ENCODE measurements at places on chromosomes 6 and 20.

DNA sequence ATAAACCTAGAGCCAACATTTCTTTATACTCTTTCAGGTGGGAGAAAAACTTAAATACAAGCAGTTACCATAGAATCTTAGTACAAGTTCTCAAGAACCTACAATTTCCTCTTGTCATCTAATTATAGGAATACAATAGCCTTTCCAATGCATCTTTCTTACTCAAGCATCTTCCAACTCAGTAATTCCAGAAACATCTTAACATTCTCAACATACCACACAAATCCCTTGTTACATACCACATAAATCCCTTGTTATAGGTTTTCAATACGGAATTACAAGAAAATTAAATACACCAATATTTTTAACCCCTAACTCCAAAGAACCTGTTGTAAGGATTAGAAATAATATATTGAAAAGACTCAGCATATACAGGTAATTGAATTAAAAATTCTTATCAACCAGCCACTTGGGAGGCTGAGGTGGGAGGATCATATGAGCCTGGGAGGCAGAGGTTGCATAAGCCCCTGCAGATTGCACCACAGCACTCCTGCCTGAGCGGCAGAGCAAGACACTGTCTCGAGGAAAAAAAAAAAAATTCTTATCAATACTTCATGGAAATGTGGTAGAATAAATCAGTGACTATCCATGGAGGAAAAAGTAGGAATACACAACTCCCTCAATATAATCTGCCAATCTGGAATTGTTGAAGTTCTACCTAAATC is 127.5 kb upstream of the CCDC28A start:
- DNase-seq, result no peak

DNA sequence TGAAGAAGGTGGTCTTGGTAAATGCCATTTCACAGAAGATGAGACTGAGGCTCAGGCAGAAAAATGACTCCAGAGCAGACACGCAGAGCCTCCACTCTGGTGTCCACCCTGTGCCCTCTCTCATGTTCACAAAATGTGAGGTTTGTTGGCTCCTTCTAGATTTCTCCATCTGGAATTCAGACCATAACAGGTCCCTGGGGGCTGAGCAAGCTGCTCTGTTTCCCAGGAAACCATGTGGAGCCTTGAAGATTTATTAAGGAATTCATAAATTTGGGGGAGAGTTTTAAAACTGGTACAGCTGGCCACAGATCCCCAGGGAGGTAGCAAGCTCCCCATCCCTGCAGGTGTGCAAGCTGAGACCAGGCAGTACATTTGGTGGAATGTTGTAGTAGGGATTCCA is 38.8 kb upstream of the SIRPA start:
- DNase-seq, result no peak

- DNase-seq, result no peak
These were observed 62.5 kb upstream of the PTGIS start for GRCh38 chr20:49630396-49630951.

DNA sequence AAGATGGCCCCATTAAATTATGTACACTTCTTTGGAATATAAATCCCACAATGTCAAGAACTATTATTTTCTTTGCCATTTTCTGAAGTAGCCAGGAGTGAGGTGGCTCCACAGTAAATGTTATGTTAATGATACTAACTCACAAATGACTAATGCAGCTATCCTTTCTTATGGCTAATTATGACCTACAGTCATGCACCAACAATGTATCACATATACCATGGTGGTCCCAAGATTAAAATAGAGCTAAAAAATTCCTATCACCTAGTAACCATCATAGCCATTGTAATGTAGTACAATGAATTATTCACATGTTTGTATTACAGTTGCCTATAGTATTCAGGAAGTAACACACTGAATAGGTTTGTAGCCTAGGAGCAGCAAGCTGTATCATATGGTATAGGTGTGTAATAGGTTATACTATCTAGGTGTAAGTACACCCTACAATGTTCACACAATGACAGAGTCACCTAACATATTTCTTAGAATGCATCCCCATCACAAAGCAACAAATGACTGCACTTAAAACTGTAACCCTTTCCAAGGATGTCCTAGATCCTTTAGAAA is 15.3 kb downstream of the ECHDC1 start:
- DNase-seq, result no peak

DNA sequence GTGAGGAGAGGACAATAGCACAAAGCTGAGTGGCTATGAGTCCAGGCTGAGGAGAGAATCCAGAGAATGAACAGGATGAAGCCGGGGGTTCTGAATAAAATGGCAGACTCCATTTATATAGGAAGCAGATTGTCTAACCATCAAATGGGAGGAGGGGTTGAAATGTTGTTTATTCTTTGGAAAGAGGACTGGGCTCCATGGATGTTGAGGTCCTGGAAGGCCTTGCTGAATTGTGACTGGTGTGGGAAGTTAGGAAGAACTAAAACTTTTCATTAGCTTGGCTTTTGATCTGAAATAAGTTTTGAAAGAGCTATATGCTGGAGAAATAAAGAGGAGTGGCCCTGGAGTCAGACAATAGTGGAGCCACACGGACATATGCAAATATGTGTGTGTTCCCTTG is 647.8 kb downstream of the RNF144B start:
- no peak for DNase-seq

GRCh38 chr6:121533321-121533841 is 97.9 kb downstream of the GJA1 start:
- no peak for DNase-seq

- DNase-seq, result no peak
These were observed 40.6 kb upstream of the SAMD5 start for GRCh38 chr6:147467886-147468285.

DNA sequence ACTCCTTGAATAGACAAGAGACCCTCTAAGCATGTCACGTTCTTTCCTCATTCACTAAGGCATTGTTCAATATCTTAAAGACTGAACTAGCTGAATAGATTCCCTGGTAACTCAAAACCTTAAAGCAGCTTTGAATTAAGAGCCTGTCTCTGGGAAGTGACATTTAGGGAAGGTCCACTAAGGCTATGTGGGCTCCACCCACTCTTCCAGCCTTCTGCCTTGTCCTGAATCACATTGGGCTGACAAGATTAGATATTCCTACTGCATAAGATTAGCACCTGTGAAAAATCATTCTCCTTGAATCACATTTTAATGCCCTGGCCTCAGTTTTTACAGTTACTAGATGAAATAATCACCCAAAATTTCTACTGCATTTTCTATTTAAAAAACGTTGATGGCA is 36.3 kb downstream of the CLIC5 start:
- DNase-seq, result no peak

- DNase-seq, result no peak
These were observed 348 bp upstream of the PYGB start for GRCh38 chr20:25247518-25247955.

- no peak for DNase-seq
These were observed 49.5 kb upstream of the B4GALT5 start for GRCh38 chr20:49762940-49763766.

DNA sequence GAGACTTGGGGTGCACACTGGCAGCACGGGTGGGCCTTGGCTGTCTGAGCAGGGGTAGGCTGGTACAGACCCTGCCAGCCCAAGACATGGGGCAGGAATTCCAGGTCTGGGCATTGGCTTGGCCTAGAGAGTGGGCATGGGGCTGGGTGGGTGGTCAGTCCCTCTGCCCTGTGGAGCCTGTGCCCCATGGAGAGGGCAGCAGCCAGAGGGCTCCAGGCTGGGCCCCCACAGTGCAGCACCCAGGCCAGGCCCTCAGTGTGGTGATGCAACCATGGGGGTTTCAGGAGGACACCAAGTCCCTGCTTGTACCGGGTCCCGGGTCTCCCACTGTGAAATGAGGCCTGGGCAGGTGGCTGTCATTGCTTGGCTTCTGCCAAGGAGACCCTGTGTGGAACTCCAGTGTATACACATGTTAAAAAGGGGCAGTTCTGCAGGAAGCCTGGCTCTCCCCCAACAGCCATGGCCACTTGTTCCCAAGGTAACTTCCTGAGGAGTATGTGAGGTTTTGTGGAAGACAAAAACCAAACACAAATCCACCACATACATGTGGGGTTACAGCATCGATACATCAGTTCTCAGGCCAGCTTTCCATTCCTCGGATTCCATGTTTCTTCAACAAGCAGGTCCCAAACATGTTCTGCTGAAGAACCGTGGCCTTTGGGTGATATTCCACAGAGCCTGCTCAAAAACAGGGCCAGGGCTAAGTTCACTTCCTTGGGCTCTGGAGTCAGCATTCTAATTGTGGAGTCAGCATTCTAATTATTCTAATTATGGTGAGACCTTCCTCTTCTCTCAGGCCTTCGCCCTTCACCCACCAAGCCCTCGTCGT is 77.3 kb downstream of the DACT2 start:
- DNase-seq, result no peak

DNA sequence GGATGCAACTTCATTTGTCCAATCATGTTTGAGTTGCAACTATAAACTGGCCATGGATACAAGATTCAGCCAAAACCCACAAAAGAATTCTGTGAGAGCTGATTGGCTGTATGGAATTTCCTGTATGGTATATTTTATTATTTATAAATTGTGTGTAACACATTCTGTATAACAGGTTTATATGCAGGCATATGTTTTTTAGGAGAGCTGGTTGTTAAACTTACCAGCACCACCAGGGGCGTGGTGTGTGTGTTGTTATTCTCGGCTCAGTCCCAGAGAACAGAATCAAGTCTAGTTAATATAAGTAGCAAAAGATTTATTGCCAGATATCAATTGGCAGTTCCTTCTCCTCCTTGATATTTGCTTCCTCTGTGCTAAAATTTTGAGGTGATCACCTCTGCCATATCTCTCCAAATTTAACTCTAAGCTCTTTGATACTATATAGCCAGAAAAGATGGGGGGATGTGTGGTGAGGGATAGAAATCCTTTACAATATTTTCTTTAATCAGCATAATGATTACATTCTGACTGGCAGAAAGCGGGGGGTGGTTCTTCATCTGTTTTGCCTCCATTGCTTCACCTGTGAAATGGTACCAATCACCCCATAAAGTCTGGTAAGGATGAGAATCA is 22.9 kb downstream of the CNBD2 start:
- no peak for DNase-seq

- DNase-seq, result no peak
These were observed 105.5 kb downstream of the IPCEF1 start for GRCh38 chr6:154251116-154251515.

- DNase-seq, result no peak
These were observed 509.3 kb upstream of the CITED2 start for GRCh38 chr6:139883776-139884175.

DNA sequence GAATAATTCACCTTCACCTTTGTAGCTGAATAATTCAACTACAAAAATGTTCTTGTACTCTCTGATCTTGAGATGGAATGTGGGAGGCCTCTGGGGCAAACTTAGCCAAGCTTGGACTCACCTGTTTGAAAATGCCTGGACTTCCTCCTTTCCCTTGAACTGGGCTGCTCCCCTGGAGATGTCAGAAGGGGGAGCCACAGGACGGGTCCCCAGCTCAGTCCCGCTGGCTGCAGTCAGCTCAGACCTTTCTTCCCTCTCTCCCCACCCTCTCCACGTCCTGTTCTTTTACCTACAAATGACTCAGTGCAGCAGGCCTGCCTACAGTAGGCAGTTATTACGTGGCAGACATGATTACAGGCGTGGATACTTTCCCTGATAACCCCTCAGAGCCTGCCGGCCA is 131.5 kb upstream of the RALGAPA2 start:
- no peak for DNase-seq

DNA sequence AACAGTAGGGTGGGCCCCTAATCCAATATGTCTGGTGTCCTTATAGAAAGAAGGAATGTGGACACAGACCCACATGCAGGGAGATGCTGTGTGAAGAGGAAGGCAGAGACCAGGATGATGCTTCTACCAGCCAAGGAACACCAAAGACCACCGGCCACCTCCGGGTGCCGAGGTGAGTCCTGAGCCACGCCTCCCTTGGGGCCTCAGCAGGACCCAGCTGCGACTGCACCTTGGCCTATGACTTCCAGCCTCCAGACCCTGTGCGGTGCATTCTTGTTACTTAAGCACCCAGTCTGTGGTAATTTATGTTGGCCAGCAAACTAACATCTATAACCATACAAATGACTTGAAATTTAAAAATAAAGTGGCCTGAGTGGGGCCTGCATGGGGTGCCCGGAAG is 79.5 kb upstream of the QKI start:
- no peak for DNase-seq

- no peak for DNase-seq
These were observed 227.2 kb upstream of the SULF2 start for GRCh38 chr20:48012401-48012974.

- no peak for DNase-seq
These were observed 130.7 kb upstream of the SIM1 start for GRCh38 chr6:100595456-100595855.

DNA sequence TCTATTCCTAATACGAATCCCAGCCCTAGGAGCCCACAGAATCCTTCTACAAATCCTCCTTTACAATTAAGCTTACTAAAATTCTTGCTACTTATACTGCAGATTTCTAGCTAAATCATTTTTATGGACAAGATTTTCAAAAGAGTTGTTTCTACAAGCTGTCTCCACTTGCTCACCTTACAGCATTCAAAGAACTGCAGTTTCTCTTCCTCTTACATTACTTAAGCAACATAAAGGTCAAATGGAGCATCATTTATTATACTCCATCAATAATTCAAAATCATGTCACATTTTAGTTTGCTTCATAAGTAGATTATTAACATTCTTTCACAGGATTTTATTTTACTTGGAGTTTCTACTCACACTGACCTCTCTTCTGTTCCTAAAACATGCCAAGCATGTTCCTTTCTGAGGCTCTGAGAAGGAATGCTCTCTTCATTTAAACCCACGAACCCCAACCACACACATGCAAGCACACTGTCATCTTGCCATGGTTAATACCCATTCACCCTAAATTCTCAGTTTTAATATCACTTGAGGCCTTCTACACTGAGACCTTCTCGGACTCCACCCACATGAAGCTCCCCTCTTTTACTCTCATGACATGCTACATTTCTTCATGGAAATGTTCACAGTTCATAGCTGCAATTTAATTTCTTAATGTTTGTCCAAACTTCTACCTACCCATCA is 388.2 kb downstream of the TBC1D32 start:
- no peak for DNase-seq

- no peak for DNase-seq
These were observed 539.1 kb downstream of the TFAP2A start for GRCh38 chr6:9875605-9876353.

DNA sequence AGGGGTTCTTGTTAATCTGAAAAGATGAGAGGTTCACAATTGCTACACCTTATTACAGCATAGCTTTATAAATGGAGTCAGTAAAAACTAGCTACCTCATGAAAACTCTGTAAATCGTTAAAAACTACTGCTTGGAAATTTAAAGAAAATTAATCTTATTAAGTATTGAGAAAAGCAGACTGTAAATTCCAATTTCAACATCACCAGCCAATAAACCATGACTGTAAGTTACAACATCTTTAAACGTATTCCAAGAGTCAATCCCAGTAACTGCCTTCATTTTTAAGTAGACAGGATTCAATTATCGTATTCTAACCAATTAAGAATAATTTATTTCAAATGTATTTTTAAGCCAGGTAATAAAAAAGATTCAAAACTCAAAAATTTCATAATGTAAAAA is 70.3 kb downstream of the ATG5 start:
- DNase-seq, result no peak

DNA sequence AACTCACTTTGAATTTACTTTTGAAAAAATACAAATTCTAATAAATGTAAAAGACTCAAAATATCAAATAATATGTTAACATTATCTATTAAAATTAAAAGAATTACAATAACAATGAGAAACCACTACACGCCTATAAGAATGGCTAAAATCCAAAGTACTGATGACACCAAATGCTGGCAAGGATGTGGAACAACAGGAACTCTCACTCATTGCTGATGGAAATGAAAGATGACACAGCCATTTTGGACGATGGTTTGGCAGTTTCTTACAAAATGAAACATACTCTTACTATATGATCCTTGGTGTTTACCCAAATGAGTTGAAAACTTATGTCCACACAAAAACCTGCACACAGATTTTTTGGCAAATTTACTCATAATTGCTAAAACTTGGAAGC is 15.6 kb upstream of the STX11 start:
- DNase-seq, result no peak

All from right renal cortex interstitium (tissue), 3 donors.